ENCODE measurements at places on chromosomes 6 and 20. TPM values are rescaled to one million over a fixed set of nuclear protein-coding genes. Genes with fewer than 3 reads are reported as not detected.

The TFAP2A gene
- 10.2 TPM for total RNA-seq

GRCh38 chr6:26250698-26251044 lies 114.3 kb upstream of the BTN3A2 start:
- no peaks in the 10 kb centered on the region for H3K36me3 ChIP-seq
- peak overlapping the region; percentile 42 for H3K4me3 ChIP-seq
- peak overlapping the region; percentile 81 for H3K27ac ChIP-seq
- H3K4me1 ChIP-seq, result no peaks in the 10 kb centered on the region
- no peaks in the 10 kb centered on the region for H3K27me3 ChIP-seq

GRCh38 chr20:34388000-34388399 lies 24.9 kb downstream of the ITCH start:
- no peak overlapping the region for H3K4me3 ChIP-seq
- peaks cover 28% of the 10 kb centered on the region for H3K36me3 ChIP-seq
- DNase-seq, result no peak
- H3K27me3 ChIP-seq, result no peaks in the 10 kb centered on the region
- no peak overlapping the region for H3K27ac ChIP-seq
- peaks cover 48% of the 10 kb centered on the region for H3K4me1 ChIP-seq

The SLC13A3 gene
- total RNA-seq, result not detected

GRCh38 chr6:146847426-146847825 lies 248.7 kb downstream of the ADGB start:
- peaks cover 15% of the 10 kb centered on the region for H3K4me1 ChIP-seq
- H3K4me3 ChIP-seq, result no peak overlapping the region
- H3K36me3 ChIP-seq, result no peaks in the 10 kb centered on the region
- DNase-seq, result no peak

The DCBLD1 gene
- 59.1 TPM for total RNA-seq

GRCh38 chr6:32700391-32701040 lies 34.1 kb upstream of the HLA-DQB1 start:
- peak; percentile 35 for DNase-seq
- H3K4me3 ChIP-seq, result no peak overlapping the region
- no peaks in the 10 kb centered on the region for H3K4me1 ChIP-seq
- no peak overlapping the region for H3K27ac ChIP-seq
- no peaks in the 10 kb centered on the region for H3K36me3 ChIP-seq

DNA sequence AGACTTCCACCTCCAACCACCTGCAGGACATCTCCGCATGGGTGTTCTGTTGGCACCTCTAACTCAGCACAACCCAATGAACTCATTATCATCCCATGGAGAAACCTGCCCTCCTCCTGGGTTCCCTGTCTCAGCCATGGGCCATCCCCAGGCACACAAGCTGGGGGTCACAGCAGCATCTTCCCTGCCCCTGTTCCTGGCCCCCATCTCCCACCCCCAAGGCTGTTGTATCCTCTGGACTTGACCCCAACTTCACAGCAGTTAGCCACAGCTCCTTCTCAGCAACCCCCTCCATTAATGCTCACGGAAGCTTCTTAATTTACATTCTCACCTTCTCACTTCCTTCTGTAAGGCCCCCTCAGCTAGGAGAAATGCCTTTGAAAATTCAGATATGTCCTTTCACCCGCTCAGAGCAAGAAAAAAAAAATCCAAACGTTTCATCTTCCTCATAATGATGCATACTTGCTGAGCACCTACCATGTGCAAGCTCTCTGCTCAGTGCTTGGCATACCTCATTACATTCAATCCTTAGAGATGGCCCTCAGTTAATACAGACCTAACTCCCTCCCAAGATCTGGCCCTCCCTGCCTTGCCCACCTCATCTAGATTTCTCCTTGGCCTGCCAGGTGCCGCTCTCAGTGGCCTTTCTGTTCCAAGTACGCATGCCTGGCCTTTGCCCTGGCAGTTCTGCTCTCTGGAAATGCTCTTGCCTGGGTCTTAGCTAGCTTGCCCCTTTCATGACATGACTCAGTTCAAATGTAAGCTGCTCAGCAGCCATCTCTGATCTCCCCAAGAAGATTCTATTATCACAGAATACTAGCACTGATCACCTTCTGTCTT lies 2.5 kb upstream of the NELFCD start:
- no peak overlapping the region for H3K4me3 ChIP-seq
- no peaks in the 10 kb centered on the region for H3K27me3 ChIP-seq
- DNase-seq, result no peak
- peaks cover 11% of the 10 kb centered on the region for H3K36me3 ChIP-seq
- H3K27ac ChIP-seq, result no peak overlapping the region

The DEFB124 gene
- total RNA-seq, result not detected

GRCh38 chr6:34578445-34579262 lies 22.5 kb upstream of the SPDEF start:
- no peak for DNase-seq
- no peaks in the 10 kb centered on the region for H3K4me1 ChIP-seq
- H3K27me3 ChIP-seq, result no peaks in the 10 kb centered on the region
- H3K4me3 ChIP-seq, result no peak overlapping the region

- no peak overlapping the region for H3K27ac ChIP-seq
- no peaks in the 10 kb centered on the region for H3K36me3 ChIP-seq
Observed at GRCh38 chr6:104684911-104685415, 174.8 kb downstream of the HACE1 start.

GRCh38 chr6:30007132-30007764 lies 53.8 kb upstream of the POLR1H start:
- no peak for DNase-seq
- H3K4me1 ChIP-seq, result peaks cover 13% of the 10 kb centered on the region
- peaks cover 25% of the 10 kb centered on the region for H3K27me3 ChIP-seq
- H3K4me3 ChIP-seq, result no peak overlapping the region

DNA sequence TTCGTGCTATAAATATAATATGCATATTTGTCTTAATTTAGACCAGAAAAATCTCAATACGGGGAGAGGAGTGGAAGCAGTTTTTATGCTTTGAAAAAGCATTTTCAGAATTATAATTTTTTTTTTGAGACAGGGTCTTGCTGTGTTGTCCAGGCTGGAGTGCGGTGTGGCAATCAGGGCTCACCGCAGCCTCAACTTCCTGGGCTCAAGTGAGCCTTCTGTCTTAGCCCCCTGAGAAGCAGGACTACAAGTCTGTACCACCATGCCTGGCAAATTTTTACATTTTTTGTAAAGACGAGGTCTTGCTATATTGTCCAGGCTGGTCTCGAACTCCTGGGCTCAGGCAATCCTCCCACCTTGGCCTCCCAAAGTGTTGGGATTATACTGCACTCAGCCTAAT lies 197.2 kb downstream of the FOXC1 start:
- no peak overlapping the region for H3K4me3 ChIP-seq
- no peaks in the 10 kb centered on the region for H3K36me3 ChIP-seq
- no peak overlapping the region for H3K27ac ChIP-seq
- DNase-seq, result no peak
- H3K4me1 ChIP-seq, result peaks cover 3% of the 10 kb centered on the region

- H3K36me3 ChIP-seq, result no peaks in the 10 kb centered on the region
- no peak overlapping the region for H3K4me3 ChIP-seq
- peak; percentile 22 for DNase-seq
- H3K4me1 ChIP-seq, result no peaks in the 10 kb centered on the region
Observed at GRCh38 chr20:40956542-40957264, 71.9 kb upstream of the TOP1 start.

The EEF1A2 gene
- total RNA-seq, result 13.0 TPM

- peak overlapping the region; percentile 57 for H3K27ac ChIP-seq
- no peak for DNase-seq
- no peak overlapping the region for H3K4me3 ChIP-seq
- H3K36me3 ChIP-seq, result no peaks in the 10 kb centered on the region
- peaks cover 14% of the 10 kb centered on the region for H3K4me1 ChIP-seq
Observed at GRCh38 chr6:146289816-146290588, 253.6 kb upstream of the RAB32 start.

DNA sequence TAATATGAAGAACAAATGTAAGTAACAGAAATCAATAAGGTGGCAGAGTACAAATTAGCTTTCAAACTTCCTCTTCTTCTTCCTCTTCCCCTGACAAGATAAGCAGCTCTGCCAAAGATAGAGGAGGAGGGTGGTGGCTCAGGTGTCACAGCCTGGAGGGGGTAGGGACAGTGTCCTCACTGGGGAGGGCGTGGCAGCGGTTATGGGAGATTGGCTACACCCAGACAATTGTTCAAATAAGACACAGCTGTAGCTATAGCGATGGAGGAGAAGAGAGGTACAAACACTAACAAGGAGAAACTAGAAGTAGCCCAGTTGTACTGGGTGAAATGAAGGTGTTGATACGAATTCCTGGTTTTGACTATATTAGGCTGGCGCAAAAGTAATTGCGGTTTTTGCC lies 198.5 kb downstream of the TBXT start:
- no peak overlapping the region for H3K27ac ChIP-seq
- 0 out of 2 replicates have a peak, but pooled peaks cover 3% of the 10 kb centered on the region for H3K4me1 ChIP-seq
- no peak overlapping the region for H3K4me3 ChIP-seq
- no peaks in the 10 kb centered on the region for H3K36me3 ChIP-seq
- H3K27me3 ChIP-seq, result peaks cover 12% of the 10 kb centered on the region

The FBXO9 gene
- 39.6 TPM for total RNA-seq

- peaks cover 28% of the 10 kb centered on the region for H3K4me1 ChIP-seq
- H3K36me3 ChIP-seq, result no peaks in the 10 kb centered on the region
- peak overlapping the region; percentile 68 for H3K27ac ChIP-seq
- H3K27me3 ChIP-seq, result no peaks in the 10 kb centered on the region
- DNase-seq, result peak; percentile 5
Observed at GRCh38 chr6:127053875-127054235, 64.6 kb upstream of the RSPO3 start.

DNA sequence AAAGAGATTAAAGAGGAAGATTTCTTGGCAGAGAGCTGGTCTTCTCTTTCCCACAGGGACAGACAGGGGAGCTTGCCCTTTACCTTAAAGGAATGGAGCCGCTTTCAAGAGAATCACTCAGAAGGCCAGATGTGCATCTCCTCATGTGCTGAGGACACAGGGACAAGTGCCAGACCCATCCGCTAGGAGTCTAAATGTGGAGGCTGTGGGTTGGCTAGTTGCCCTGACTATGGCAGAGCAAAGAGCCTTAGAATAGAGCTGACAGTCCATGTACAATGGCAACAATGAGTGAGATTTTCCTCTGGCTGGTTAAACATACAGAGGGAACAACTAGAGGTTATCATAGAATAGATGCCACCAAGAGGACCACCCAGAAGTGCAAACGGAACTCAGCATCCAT lies 7.3 kb upstream of the DOK5 start:
- H3K27me3 ChIP-seq, result no peaks in the 10 kb centered on the region
- no peaks in the 10 kb centered on the region for H3K4me1 ChIP-seq
- no peaks in the 10 kb centered on the region for H3K36me3 ChIP-seq
- no peak overlapping the region for H3K4me3 ChIP-seq

DNA sequence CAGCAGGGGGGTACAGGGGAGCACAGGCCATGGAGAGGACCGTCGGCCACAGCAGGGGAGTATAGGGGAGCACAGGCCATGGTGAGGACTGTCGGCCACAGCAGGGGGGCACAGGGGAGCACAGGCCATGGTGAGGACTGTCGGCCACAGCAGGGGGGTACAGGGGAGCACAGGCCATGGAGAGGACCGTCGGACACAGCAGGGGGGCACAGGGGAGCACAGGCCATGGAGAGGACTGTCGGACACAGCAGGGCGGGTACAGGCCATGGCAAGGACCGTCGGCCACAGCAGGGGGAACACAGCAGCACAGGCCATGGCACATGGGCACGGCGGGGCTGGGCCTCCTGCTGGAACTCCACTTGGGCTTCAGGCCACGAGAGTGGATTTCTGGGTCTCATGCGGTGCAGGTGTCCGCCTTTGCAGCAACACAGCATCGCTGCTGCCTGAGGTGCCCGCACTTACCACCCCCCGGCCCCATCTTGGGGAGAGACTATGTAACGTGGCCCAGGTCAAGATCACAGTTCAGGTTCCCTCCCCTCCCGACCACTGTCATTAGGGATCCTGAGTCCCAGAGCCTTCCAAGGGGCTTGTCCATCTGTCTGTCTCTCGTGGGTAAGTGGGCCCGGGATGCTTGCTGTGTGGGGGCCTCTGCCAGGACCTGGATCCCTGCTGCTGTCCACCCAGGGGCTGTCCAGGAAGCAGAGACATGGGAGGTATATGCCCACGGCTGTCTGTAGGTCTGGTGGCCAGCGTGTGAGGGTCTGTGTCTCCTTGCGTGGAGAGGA lies 2.5 kb downstream of the NPBWR2 start:
- H3K4me1 ChIP-seq, result peaks cover 4% of the 10 kb centered on the region
- H3K27ac ChIP-seq, result no peak overlapping the region
- no peak for DNase-seq
- no peak overlapping the region for H3K4me3 ChIP-seq

The SLC17A9 gene
- not detected for total RNA-seq

The PACSIN1 gene
- total RNA-seq, result not detected

- H3K36me3 ChIP-seq, result peaks cover 25% of the 10 kb centered on the region
- DNase-seq, result peak; percentile 83
- no peaks in the 10 kb centered on the region for H3K27me3 ChIP-seq
- H3K4me1 ChIP-seq, result peaks cover 50% of the 10 kb centered on the region
Observed at GRCh38 chr6:111604259-111605099, 1.2 kb downstream of the TRAF3IP2 start.

The SEL1L2 gene
- total RNA-seq, result not detected

- H3K27me3 ChIP-seq, result no peaks in the 10 kb centered on the region
- H3K4me3 ChIP-seq, result no peak overlapping the region
- no peak for DNase-seq
- H3K27ac ChIP-seq, result no peak overlapping the region
- H3K36me3 ChIP-seq, result no peaks in the 10 kb centered on the region
- no peaks in the 10 kb centered on the region for H3K4me1 ChIP-seq
Observed at GRCh38 chr6:84554706-84555105, 209.7 kb downstream of the TBX18 start.

The PRDM13 gene
- not detected for total RNA-seq

GRCh38 chr20:48556956-48557355 lies 270.8 kb downstream of the PREX1 start:
- peaks cover 45% of the 10 kb centered on the region for H3K27me3 ChIP-seq
- DNase-seq, result no peak
- no peak overlapping the region for H3K27ac ChIP-seq
- no peaks in the 10 kb centered on the region for H3K36me3 ChIP-seq
- no peak overlapping the region for H3K4me3 ChIP-seq

DNA sequence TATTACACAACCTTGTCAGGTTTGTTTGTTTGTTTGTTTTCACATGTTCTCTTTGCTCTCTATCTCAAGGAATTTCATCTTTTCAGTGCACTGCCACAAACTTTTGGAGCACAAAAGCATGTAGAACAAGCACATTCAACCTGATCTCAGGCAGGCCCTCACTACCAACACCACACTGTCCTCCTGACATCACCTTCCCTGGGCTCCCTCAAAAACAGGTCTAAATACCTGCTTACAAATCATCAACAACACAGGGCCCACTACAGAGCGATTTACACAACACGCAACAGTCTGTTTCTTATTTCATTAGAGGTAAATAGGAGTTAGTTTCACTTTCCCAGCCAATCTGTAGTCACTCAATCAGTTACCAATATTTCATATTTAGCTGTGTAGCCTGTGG lies 241.4 kb downstream of the EPHA7 start:
- no peak overlapping the region for H3K27ac ChIP-seq
- no peaks in the 10 kb centered on the region for H3K27me3 ChIP-seq
- no peak for DNase-seq
- H3K4me1 ChIP-seq, result no peaks in the 10 kb centered on the region
- no peak overlapping the region for H3K4me3 ChIP-seq

DNA sequence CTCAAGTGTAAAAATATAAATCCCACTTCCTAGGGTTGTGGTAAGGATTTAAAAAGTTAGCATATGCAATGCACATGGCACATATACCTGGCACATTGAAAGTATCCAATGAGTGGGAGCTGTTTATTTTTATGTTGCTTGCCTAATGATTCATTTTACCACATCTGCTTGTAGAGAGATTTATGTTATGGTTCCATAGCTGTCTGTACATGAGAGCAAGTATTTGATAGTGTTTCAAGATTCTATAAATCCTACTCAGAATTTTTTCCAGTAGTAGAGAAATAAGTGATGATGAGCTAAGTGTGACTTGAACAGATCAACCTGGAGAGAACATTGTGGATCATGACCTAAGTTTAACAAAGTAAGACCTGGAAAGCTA lies 125.3 kb upstream of the SPTLC3 start:
- no peak overlapping the region for H3K4me3 ChIP-seq
- H3K27me3 ChIP-seq, result no peaks in the 10 kb centered on the region
- no peaks in the 10 kb centered on the region for H3K36me3 ChIP-seq
- no peaks in the 10 kb centered on the region for H3K4me1 ChIP-seq
- H3K27ac ChIP-seq, result no peak overlapping the region
- DNase-seq, result no peak

Data from SJSA1 (cell line).